ENCODE measurements at places on chromosomes 12 and 14. TPM values are rescaled to one million over a fixed set of nuclear protein-coding genes. Genes with fewer than 3 reads are reported as not detected.

GRCh38 chr12:67852701-67853100, 136.5 kb upstream of the IFNG-AS1 start:
- DNase-seq: no peak

Gene ADAMTS20
- not detected for total RNA-seq

DNA sequence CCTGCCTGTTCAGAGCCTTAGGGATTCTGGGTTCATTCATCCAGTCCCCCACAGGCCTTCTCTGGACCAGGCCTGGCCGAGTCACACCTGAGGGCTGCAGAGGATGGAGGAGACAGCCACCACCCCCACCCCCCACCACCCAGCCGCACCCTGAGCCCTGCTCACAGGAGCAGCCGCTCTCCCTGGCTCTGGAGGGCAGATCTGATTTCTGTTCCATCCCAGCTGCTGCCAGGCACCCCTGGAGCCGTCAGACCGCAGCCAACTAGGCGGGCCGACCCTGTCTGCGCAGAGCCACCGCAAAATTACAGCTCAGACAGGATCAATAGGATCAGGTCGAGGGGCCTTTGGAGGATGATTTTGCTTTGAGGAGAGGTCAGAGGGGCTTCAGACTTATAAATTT, 154.6 kb upstream of the MYL2 start:
- DNase-seq: no peak

DNA sequence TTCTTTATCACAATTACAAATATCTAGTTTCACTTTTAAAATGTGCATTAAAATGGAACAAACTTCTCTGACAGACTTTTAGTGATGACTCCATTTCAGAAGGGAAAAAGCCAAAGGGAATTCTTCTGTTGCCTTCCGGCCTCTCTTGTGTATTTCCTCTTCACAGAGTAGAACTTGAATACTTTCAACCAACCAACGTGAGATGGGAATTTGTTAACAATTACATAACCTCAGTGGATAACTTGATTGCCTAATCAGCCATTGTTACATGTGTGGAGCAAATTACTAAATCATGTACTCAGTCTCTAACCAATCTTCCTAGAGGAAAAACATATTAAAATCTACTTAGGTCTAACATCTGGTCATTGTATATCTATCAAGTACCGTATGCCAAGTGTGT, 291.1 kb downstream of the SYT1 start:
- DNase-seq: no peak

DNA sequence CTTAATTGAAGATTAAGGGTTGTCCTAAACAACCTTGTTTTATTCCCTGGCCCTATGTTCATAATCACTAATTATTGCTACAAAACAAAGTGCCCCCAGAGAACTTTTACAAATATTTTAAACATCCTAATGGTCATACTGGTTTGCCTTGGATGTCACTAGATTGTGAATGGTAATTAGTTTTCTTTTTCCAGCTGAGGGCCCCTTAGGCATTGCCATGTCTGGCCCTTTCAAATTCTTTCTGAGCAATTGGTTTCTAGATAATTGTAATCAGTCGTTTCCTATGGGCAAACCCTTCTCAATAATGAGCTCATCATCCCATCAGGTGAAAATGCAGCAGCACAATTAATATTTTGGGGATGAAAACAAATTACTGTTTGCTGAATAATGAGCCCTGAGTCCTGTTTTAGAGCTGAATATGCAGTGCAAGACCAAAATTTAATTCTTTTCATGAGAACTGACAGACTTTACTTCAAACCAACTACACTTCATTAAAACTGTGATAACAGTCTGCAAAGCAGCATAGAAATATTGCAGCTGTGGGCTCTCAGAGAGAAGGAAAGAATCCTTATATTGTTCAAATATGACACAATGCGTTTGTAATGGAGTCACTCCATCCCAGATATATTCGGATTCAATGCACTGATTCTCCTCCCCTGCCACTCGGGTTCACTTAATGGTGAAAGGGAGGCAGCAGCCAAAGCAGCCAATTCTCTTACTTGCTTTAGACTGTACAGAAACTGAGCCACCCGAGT, 67.7 kb upstream of the ARHGAP5 start:
- DNase-seq: no peak

All from HT-29 (cell line).